Amygdala (tissue), 56 donors: ENCODE measurements at places on chromosomes 2 and 18.

DNA sequence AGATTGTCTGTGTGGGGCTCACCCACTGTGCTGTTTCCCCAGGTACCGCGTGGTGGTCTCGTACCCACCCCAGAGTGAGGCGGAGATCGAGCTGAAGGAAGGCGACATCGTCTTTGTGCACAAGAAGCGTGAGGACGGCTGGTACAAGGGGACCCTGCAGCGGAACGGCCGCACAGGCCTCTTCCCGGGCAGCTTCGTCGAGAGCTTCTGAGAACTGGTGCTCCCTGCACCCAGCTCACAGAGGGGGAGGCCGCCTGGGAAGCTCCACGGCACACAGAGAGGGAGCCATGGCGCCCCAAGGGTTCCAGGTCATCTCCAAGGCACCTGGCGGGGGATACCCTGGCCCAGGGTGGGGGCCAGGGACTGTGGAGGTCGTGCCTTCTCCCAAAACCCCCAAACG, 112.3 kb downstream of the SEPTIN10 start:
- DNase-seq, result no peak

DNA sequence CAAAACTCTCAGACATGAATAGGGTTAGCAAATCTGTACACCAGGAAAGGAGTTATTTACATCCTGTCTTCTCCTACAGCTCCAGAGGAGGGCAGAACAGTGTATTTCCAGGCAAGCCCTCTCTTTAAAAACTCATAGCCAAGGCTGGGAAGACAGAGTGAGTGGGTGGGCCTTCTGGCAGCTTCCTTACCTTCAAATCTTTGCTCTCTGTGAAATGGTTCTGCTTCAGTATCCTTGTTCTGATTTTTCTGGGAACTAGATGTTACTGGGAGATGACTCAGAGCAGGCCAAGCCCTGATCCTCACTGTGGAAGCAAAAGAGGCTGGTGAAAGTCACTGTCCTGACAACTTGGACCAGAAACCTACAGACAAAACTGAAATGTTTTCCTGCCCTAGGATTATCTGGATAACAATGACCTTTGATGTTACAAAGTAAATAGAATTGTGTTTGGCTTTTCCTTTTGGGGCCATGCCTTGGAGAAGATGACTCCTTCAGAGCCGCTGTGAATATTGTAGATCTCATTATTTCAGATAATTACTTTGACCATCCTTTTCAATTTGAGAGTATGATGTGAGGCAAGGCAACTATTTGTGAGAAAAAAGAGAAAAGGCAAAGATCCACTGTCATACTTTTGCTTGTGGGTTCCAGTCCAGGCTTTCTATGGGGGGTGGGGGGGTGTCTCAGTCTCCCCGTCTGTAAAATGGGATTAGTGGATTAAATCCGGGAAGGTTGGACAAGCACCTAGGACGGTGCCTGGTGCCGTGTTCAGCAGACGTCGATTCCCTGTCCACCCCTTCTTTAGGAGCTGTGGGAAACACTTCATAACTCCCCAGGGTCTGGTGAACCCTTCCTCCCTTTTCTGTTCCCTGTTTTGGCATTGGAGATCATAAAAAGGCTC, 644 bp upstream of the QPCT start:
- DNase-seq, result no peak

- no peak for DNase-seq
Measured at GRCh38 chr18:57533868-57534510, 52.5 kb downstream of the FECH start.

DNA sequence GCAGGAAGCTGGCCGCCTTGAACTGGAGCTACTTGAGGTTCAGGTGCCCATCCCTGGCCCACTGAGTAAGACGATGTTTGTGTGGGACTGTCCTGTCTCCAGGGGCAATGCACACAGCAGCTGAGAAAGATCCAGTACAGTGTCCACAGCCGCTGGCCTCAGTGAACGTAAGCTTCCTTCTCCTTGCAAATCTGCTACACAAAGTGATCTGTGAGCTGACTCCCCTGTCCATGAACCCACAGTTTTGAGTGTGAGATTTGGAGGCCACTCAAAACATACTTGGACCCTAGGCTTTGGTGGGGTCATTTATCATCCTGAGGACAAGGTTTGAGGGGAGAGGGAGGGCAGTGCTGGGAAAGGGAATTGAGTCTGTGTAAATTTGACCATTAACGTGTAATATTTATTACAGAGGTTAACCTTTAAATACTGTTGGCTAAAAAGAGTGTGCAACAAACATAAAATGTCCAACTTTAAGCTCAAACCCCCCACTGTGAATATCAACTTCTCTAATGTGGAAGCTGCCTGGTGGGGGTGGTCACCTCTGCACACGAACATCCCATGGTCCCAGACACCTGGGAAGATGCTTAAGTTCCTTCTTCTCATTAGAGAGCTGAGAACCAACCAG, 4.9 kb upstream of the CYS1 start:
- DNase-seq, result no peak

- no peak for DNase-seq
Measured at GRCh38 chr2:222722327-222722946, 51.0 kb downstream of the MOGAT1 start.

- no peak for DNase-seq
Measured at GRCh38 chr2:3641841-3642421, 16.1 kb upstream of the ALLC start.

DNA sequence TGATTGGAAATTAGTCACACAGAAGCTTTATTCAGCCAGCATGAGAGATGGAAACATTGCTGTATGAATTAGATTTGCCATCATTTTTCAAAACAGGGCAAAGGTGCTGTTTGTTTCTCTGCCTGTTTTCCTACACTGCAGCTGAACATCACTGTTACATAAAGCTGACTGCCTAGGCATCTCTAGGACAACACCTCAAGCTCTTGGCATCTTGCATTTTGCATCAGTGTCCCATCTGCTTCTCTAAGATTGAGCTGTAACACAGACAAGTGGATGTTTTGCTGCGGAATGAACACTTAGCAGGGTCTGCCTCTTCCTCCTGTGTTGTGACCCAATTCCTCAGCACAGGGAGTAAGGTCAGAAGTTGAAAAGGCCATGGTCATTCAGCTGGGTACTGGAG, 4.9 kb downstream of the CCT7 start:
- DNase-seq, result no peak

- DNase-seq, result no peak
Measured at GRCh38 chr2:114127372-114127771, 237.5 kb downstream of the ACTR3 start.

GRCh38 chr2:164000176-164000575, 264.4 kb upstream of the FIGN start:
- no peak for DNase-seq

- DNase-seq, result no peak
Measured at GRCh38 chr18:49725809-49726674, 87.3 kb downstream of the ACAA2 start.

GRCh38 chr2:100928235-100928634, 73.9 kb upstream of the RPL31 start:
- DNase-seq, result no peak

DNA sequence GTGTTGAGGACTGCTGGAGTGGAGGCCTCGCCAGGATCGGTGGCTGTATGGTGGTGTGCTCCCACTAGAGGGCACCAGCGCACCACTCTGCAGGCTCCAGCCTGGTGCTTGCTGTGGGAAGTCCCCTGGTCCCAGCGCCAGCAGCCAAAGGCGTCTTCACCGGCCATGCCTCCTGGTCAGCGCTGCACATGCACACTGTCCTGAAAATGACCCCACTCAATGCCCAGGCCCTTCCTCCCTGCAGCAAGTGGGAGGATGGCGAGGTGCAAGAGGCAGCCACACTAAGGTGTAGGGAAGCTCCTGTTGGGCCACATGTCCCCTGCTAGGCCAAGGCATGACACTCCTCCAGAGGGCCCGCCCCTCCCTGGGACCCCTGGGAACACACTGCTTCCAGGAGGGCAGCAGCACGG, 136.5 kb downstream of the CTIF start:
- DNase-seq, result peak; percentile 84

DNA sequence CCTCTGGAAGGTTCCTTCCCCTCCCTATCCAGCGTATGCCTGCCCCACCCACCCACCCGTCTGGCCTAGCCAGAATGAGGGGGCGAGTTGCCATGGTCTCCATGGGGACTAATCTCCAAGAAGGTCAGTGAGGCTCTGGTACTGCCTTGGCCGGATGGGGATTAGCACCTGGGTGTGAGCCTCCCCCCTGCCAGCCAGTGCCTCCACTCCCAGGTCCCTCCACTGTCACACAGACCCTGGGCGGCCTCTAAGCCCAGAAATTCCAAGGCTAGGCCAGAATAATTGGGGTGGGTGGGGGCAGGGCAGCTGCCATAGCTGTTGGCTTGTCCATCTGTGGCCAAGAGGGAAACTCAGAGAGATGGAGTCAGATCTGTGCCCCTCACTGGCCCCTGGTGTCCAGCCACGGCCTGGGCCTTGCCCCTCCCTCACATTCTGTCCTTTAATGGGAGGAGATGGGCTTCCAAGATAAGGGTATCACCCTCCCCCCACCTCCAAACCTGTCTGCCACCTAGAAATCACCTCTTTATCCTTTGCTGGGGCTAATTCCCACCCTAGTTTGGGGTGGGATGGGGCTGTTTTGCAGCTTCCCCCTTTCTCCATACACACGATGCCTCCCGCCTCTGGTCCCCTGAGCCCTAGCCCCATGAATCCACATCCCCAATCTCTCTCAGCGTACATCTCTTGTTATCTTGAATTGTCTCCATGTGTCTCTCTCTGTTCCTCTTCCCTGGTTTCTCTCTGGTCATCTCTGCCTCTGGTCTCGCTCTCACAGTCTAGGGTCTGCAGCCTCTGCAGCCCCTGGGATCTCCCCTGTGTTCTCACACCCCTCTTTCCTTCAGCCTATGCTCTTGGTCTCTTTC, 6.0 kb upstream of the CRYBA2 start:
- DNase-seq, result no peak

GRCh38 chr2:216034065-216034464, 20.7 kb upstream of the MREG start:
- DNase-seq, result peak; percentile 10
